ENCODE measurements at places on chromosomes 4 and X.
A peak's percentile ranks its signal among the peaks of the same experiment; 100 is the strongest.

DNA sequence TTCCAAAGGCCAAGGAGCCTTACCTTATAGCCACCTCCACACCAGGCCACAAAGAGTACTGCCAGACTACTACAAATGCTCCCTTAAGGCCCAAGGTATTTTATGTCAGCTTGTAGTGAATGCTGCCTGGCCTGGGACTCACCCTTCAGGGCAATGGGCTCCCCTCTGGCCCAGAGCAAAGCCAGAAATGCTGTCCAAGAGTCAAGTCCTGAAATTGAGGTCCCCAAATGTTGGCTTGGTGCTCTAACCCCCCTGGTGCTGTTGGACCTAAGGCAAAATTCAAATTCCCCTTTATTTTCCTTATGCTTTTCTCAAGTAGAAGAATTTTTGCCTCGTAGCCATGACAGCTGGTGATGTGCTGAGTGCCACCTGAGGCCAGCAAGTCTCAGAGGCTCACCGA lies 1354.3 kb upstream of the DIAPH2 start:
- no peak for DNase-seq

GRCh38 chr4:39941682-39942217 lies 36.0 kb downstream of the PDS5A start:
- DNase-seq = no peak

DNA sequence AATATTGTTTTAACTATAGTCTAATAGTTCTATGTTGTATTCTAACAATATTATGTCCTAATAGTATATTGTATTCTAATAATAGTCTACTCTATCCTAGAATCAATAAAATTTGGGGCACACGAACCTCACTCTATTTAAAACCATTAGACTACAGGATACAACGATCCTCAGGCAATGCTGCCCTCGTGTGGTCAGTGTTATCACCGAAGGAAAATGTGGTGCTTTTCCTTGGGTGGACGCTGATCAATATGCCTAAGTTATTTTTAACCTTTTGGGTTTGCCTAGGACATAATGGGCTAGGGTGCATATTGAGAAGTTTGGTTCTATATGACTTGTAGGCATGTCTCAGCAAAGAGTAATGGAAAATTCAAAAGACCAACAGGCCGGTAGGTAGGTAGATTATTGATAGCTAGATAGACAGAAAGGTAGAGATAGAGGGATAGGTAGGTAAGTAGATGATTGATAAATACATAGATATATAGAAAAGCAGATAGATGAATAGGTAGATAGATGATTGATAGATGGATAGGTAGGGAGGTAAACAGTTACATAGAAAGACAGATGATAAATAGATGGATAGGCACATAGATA lies 75.1 kb downstream of the PRKX start:
- peak; percentile 34 for DNase-seq

GRCh38 chrX:9555354-9555753 lies 90.5 kb downstream of the TBL1X start:
- no peak for DNase-seq

DNA sequence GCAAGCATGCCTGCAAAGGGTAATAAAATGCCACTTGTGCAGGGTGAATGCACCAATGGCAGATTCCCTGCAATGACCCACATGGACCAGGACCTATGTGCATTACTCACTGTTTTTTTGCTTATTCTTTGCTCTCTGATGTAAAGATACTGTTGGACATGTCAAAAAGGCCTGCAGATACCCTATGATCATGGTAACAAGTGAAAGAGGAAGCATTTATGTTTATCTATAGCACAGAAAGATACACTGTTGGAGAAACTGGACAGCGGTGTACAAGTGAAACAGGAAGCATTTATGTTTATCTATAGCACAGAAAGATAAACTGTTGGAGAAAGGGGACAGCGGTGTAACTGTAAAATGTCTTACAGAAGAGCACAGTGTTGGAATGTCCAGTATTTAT lies 127.5 kb downstream of the PAPSS1 start:
- DNase-seq = no peak

DNA sequence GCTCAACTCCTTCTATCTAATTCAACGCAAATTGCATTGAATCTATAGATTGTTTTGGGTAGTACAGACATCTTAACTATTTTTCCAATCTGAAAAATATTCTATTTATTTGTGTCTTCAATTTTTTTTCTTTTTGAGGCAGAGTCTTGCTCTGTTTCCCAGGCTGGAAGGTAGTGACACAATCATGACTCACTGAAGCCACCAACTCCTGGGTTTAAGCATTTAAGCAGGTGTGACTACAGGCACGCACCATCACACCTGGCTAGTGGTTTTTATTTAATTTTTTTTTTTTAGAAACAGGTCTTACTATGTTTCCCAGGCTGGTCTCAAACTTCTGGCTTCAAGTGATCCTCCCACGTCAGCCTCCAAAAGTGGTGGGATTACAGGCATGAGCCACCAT lies 98.3 kb downstream of the GK start:
- DNase-seq = no peak

- no peak for DNase-seq
These were observed 172.7 kb upstream of the ARHGAP24 start for GRCh38 chr4:85302193-85302736.

- no peak for DNase-seq
These were observed 841.3 kb downstream of the PDHA2 start for GRCh38 chr4:96681218-96681617.
